ENCODE measurements at places on chromosomes 4 and X.

DNA sequence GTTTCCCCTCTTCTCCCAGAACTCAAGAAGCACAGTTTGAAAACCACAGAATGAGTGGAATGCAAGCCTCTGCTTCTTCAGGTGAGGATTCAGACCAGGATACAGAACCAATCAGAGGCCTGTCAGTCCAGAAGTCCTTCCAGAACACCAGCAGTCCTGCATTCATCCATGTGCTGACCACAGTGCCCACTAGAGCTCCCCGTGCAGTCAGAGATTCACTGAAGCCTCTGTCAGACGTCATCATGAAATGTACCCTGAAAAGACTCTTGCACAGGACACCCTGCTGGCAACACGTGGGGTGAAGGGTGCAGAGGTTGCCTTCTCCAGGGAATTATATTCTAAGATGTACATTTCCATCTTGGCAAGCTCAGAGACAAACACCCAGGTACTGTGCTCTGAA is 75.9 kb upstream of the LSM6 start:
- no peak for DNase-seq

DNA sequence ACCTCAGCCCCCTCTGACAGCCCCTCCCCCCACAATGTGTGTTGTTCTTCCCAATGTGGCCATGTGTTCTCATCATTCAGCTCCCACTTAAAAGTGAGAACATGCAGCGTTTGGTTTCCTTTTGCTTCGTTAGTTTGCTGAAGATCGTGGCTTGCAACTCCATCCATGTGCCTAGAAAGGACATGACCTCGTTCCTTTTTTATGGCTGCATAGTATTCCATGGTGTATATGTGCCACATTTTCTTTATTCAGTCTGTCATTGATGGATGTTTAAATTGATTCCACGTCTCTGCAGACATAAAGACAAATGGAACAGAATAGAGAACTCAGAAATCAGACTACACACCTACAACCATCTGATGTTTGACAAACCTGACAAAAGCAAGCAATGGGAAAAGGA is 46.0 kb downstream of the ARX start:
- DNase-seq, result no peak

DNA sequence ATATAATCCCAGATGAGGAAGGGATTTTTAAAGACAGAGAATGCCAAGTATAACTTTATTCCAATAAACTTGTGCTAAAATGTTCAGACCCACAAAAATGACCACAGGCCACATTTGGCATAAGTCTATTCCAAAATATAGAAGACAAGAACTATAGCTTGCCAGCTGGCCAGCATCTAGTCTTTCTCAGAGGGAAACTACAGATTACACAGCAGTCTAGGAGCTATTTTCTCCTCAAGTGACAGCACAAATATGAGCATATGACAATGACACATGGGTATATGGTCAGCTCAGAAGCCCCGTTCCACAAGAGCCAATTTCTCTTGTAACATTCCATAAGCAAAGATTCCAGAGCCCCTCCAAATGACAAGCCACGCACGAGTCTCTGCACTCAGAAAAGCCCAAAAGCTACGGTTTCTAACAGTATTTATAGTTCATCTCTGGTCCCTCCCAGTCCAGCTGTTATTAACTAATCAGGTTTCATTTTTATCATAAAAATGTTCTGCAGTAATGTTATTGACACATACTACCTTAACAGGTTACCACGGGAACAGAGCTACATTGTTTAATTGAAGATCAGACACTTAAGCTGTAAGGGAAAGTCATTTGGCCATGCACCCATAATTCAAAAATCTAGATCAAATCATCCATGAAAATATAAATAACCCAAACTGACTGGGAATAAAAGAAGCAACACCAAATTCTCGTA is 70.3 kb downstream of the RAB28 start:
- DNase-seq, result no peak

DNA sequence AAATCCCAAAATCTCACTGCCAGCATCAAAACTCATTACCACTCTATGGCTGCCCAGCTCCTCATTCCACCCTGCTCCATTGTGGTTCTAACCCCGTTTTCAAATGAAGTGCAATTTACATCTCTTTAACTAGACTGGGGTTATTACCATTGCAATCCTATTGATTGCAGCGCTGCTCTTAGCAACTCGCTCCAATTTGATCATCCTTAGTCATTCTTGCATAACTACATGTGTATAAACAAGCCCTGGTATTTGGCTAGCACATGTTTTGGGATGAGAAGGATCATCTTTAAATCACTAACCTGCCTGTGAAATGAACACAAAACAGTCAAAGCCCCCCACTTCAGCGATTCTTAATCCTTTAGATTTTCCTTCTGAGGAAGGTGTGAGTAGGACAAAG is 340.1 kb upstream of the PPARGC1A start:
- DNase-seq, result no peak

DNA sequence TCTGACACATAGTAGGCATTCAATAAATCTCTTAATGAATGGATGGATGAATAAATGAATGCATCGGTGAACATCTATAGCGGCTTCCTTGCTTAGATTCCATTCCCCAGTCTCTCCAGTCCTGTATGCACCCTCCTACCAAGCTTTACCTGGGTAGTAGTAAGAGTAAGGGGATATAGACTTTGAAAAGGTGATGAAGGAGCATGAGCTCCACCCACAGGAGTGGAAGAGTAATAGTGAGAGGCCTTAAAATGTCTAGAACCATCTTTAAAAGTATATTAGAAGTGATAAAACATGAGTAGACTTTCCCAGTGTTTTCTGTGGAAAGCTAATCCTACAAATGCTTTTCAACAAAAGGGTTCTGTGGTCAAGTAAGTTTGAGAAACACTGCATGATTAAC is 35.5 kb upstream of the GPC3 start:
- DNase-seq, result no peak

DNA sequence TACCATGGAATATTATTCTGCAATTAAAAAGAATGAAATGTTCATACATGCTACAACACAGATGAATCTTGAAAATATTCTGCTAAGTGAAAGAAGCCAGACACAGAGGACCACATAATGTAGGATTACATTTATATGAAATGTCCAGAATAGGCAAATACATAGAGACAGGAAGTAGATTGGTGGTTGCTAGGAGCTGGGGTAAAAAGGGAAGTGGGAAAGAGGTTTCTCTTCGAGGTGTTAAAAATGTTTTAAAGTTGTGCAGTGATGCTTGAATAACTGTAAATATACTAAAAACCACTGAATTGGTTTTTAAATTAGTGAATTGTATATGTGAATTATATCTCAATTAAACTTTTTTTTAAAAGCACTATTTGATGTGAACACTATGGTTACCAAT is 3.6 kb upstream of the NXT2 start:
- DNase-seq, result no peak

DNA sequence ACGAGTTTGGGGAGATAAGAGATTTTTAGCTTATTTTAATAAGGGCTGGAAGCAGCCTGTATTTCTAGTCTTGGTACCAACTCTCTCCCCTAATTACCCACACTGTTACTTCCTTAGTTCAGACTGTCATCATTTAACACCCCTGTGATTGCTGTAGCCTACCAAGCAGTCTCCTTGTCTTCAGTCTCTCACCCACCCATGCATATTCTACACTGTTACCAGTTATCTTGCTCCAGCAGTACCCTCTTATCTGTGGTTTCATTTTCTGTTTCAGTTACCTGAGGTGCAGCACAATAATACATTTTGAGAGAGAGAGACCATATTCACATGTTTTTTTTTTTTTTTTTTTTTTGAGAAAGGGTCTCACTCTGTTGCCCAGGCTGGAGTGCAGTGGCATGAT is 80.2 kb downstream of the DIAPH2 start:
- no peak for DNase-seq

GRCh38 chrX:56785442-56785841 is 56.4 kb downstream of the NBDY start:
- no peak for DNase-seq

DNA sequence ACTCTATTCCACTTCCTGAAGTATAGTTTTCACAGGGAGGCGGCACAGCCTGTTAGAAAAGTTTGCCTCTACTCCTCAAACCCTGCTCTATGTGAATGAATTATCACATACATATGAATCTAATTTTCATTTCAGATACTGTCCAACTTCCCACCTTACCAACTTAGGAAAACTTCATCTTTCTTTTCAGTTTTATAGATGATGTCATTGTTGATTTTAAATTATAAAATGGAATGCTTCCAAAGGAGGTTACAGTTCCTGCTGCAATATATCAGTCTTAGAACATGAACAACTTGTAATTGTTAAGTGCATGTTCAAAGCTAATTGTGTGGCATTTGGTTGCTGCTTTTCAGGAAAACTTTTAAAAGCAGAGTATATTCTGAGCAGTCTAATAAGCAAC is 92.4 kb downstream of the NEUROG2 start:
- DNase-seq, result no peak

GRCh38 chr4:158850800-158851644 is 82.2 kb downstream of the FNIP2 start:
- DNase-seq, result no peak

DNA sequence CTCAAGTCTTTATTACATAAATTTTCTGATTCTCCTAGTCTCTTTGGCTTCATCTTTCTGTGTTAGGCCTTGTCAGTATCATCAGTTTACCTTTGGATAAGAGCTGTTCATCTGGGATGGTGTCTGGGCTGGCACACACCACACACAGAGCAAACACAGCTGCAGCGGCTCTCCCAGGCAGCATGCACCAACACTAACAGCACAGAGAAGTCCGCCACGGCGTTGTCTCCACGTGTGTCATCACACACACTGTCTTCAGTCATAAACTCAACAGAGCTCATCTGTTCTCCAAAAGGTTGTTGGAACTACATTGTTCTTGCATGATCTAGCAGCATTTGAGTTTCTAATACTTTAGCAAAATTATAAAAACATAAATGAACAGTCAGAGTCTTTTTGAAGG is 851.9 kb upstream of the FRG1 start:
- DNase-seq, result no peak

DNA sequence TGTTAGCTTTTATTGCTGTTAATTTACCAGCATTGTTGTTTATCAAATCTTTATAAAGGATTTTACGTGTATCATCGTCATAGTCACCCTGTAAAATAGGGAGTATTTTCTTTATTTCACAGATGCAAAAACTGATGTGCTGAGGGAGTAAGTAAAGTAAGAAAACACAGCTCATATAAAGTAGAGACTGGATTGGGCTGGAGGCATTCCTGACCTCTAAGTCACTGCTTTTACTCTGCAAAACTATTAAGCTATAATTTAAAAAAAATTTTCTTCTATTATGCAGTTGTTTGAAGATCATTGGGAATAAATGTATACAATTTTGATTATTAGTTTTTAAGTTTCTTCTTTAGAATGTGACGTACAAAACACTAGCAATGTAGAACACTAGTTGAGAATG is 45.9 kb downstream of the NUDT6 start:
- DNase-seq, result no peak

GRCh38 chrX:134501941-134502340 is 42.0 kb downstream of the HPRT1 start:
- no peak for DNase-seq

- no peak for DNase-seq
These were observed 85.6 kb upstream of the CPEB2 start for GRCh38 chr4:14916554-14917297.

GRCh38 chr4:5307928-5308327 is 256.6 kb downstream of the STK32B start:
- no peak for DNase-seq

- no peak for DNase-seq
These were observed 664.3 kb downstream of the RPA4 start for GRCh38 chrX:97547877-97548578.

GRCh38 chr4:39004758-39005157 is 27.5 kb downstream of the TMEM156 start:
- no peak for DNase-seq

- DNase-seq, result no peak
These were observed 552 bp downstream of the TCEAL9 start for GRCh38 chrX:103356858-103357257.

DNA sequence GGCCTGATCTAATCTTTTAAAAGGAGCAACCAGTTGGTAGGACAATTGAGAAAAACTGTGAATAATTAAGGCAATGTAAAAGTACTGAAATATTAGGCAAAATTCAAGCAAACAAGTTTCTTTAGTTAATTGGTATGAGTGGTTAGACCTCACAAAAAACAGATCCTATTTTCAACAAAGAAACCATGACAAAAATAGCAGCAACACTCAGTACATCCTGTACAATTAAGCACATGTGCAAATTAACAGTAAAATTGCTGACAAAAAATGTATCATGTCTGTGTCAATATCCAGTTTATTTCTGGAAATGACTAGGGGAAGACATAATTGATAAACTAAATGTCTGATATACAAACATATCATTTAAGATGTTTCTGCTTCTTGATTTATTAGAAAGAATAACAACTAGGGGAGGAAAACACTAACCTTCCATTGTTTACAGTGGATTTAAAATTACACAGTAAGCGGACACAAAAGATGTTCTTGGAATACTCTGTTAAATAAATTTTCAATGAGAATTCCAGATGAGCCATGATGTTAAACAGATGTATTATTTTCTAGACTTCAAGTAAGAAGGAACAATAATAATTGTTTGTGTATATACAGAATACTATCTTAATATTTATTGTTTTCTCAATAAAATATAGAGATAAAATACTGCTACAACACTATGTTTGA is 638.9 kb downstream of the SPRY1 start:
- no peak for DNase-seq

DNA sequence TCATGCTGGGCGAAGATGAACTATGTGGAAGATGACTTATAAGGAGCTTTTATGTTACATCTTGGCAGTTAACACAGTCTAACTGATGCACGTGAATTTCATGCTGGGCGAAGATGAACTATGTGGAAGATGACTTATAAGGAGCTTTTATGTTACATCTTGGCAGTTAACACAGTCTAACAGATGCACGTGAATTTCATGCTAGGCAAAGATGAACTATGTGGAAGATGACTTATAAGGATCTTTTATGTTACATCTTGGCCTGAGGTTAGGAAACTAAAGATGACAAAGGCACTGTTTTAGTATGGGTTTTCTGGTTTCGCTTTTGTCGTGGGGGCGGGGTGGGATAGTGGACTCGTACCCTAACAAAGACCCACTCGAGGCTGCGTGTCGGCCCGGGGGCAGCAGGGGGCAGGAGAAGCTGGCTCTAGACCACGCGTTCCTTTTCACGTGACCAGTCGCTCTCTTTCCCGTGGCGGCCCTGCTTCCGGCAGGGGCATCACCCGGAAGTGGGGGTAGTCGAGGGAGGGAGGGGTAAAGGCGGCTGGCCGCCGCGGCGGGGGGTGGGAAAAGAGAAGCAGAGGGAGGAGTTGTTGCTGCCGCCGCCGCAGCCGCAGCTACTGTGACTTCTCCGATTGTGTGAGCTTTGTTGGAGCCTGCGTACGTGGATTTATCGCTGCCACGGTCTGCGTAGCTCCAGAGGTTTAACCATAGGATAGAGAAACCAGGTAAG is at the start of gene ATP7A:
Gene ATP7A (plus strand): TSS at position 586 of the 733 bp plus-strand sequence. CDS start 60,949 bp downstream, outside the sequence.
- DNase-seq, result peak; percentile 76
